ENCODE measurements at places on chromosomes 5 and 9.

GRCh38 chr9:131140112-131140511 lies 14.7 kb downstream of the NUP214 start:
- DNase-seq, result no peak

- DNase-seq, result peak; percentile 25
Measured at GRCh38 chr9:19641046-19641445, 147.8 kb downstream of the SLC24A2 start.

DNA sequence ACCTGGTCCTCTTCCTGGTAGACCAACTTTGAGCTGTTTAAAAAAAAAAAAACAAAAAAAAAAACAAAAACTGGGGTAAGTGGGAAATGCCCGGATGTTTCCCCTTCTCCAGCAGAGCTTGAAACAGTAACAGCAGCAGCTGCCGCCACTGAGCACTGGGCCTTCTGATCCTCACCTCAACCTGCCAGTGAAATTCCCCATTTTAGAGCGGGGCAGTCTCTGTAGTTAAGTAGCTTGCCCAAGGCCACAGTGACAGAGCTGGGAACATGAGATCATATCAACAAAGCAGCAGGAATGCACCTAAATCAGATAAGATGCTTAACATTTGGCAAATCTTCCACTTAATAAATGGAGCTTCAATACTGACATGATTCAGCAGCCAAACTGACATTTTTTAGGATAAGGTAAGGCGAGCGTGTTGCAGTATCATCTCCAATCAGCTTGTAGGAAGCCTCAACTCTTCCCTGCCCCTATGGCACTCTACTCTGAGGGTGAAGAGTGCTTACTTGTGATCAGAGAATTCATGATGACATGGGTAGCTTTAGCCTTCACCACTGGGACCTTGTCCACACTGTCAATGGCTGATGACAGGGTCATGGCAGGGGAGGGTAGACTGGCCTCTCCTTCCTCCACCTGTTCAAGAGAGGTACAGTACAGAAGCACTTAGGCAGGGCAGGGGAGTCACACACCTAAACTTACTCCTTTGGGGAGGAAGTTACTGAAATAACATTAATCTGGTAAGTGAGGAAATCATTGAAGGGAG lies 9.3 kb downstream of the KIAA1191 start:
- no peak for DNase-seq

- no peak for DNase-seq
Measured at GRCh38 chr9:37452611-37453010, 12.6 kb downstream of the ZBTB5 start.

- DNase-seq, result no peak
Measured at GRCh38 chr5:54835647-54836046, 149.7 kb downstream of the ESM1 start.

DNA sequence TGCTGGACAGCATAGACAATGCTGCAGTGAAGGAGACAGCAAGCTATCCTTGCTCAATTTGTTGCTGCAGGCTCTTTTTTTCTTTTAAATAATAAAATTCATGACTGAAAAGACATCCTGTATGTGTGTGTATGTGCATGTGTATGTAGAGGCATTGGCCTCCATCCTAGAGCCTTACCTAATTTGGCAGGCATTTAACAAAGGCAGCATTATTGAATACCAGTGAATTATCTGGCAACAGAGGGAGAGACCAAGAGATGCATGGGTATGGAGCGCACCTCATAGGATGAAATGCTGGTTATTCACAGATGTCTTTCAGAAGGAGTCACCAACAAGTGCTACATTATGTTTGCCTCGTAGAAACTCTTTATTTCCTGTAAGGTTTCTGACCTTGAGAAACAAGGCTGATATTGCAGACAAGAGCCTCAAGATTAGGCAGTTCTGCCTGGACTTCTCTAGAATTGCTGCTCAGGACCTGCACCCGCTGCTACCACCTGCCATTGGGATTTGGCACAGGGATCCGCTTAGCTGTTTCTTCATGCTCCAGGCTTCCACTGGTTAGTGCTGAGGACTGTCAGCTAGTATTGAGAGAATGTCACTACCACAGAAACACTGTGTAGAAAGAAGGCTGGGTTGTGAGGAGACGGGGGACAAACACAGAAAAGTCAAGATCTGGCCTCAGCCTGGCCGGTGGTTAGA lies 247.7 kb upstream of the RFX3 start:
- no peak for DNase-seq

DNA sequence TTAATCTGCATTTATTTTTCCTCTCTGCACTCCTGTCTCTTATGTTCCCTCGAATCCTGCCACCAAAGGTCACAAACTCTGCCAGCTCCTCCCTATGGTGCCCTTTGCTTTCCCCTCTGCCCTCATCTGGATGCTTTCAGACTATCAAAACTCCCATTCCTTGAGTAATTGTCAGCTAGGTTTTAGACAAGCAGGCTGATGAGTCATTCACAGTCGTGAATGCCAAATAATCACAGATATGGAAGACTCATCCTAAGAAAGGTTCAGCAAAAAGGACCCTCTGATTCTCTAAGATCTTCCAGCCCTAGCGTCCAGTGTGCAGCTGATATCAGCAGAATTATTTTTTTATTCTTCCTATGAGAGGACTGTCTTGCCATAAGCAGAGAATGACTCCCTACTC lies 104.5 kb upstream of the NUDT12 start:
- no peak for DNase-seq

- DNase-seq, result no peak
Measured at GRCh38 chr9:124349267-124349666, 66.0 kb downstream of the PSMB7 start.

- DNase-seq, result no peak
Measured at GRCh38 chr5:170532935-170533334, 29.1 kb downstream of the KCNIP1 start.

DNA sequence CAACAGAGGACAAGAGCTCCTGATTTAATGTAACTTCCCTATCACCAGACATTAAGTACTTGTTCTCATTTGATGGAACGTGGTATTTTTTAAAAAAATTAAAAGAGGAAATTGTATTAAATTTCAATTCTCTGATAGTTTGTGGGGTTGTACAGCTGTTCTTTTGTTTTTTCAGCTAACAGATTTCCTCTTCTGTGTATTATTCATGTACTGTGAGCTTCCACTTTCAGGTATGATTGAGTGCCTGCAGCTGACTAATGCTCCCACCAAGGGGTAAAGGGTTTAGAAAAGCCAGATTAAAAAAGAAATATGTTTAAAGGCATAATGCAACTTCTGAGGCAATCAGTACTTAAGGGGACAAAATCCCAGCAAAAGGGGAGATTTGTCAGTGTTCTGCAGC lies 117.7 kb upstream of the ACTBL2 start:
- no peak for DNase-seq

- no peak for DNase-seq
Measured at GRCh38 chr5:22500556-22500955, 352.6 kb downstream of the CDH12 start.

- DNase-seq, result peak; percentile 38
Measured at GRCh38 chr9:70079417-70080037, 35.9 kb downstream of the MAMDC2 start.

DNA sequence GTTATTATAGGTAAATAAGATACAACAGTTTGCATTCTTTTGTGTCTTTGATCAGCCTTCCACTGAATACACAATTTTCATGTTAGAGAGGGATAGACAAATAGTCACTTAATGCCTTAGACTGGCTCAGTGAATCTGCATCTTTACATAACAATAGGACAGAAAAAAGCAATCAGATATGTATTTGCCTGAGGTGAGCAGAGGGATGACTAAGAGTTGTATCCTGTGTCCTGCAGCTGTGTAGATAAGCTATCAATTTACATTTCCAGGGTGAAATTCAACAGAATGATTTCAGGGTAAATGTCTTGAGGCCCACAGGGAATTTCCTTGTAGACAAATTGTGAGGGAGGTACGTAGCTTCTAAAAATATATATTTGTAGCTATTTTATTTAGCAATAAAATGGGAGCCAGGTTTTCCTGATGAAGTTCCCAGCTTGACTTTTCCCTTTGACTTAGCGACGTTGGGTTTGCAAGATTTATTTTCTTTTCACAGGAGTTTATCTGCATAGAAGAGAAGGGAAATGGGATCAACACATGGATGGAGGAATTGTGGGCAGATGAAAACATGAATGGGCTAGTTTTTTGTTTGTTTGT lies 586.1 kb upstream of the CDH6 start:
- no peak for DNase-seq

- DNase-seq, result peak; percentile 18
Measured at GRCh38 chr9:136835162-136835931, 6.9 kb upstream of the AJM1 start.

- peak; percentile 17 for DNase-seq
Measured at GRCh38 chr5:168409591-168410458, 76.4 kb upstream of the RARS1 start.
